EH (cell line): ENCODE measurements at places on chromosomes 2 and 18.

GRCh38 chr2:20282916-20283592 is 58.1 kb upstream of the SDC1 start:
- DNase-seq: no peak

DNA sequence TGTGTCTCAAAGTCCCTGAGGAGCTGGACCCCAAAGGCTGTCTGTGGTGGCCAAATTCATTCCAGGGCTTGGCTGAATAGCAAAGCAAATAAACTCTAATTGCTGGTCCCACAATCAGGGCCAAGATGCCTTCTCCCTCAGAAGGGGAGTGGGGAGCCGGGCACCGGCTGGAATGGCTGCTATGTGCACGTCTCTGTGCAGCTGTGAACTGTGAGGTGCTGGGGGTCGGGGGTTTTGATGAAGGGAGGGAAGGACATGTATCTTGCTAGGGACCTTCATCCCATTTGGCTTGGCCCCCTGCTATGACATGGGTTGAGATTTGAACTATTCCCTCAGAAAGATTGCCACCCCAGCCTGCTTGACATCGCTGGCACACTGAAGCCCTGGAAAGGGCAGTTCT is 60.4 kb downstream of the CIB4 start:
- no peak for DNase-seq

- DNase-seq: peak; percentile 31
These were observed 91.7 kb upstream of the RMDN2 start for GRCh38 chr2:37833423-37833822.

DNA sequence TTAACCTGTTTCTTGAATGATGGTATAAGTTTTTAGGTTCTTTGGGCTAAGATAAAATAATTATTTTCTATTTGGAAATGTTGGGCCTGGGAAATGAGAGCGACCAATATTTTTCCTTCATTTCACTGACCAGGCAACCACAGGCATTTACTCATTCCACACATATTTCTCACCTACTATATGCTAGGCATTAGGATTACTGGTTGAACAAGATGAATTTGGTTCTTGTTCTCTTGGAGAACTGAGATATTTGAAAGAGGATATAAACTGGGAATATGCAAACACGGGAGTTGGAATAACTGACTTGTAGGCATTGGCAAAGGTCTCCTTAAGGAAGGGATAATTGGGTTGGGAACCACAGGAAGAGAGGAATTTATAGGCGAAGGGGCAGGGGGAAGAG is 3.9 kb upstream of the MYL1 start:
- DNase-seq: peak; percentile 3

DNA sequence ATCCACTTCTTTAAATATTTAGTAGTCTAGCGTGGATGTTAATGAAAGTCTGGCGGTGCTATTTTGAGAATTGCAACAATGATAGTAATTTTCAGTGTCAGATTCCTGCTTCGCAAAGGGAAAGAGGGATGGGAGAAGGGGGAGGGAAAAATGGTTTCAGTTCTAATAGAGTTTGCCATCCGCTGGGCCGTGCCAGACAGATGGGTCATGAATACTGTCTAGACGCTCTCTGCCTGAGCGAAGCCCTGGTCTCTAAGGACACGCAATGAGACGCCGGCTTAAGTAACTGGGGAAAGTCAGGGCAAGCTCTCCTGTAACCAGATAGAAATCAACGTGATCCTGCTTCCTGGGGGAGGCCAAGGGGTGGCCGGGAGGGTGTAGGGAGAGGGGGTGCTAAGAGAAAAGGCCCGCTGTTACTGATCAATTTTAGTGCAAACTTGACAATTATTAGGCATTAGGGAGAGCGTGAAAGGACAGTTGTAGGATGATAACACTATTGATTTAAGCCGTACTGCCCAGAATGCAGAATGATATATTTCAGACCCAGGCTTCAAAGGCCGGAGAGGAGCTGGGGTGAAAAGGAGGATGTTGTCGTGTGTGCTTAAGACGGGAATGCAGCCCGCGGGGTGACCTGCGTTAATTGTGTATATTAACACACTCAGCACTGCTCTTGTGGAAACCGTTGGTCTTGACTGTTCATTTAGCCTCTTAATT is 229.2 kb downstream of the LDLRAD4 start:
- peak; percentile 89 for DNase-seq

- DNase-seq: no peak
These were observed 20.0 kb downstream of the ZNF521 start for GRCh38 chr18:25332002-25332401.

DNA sequence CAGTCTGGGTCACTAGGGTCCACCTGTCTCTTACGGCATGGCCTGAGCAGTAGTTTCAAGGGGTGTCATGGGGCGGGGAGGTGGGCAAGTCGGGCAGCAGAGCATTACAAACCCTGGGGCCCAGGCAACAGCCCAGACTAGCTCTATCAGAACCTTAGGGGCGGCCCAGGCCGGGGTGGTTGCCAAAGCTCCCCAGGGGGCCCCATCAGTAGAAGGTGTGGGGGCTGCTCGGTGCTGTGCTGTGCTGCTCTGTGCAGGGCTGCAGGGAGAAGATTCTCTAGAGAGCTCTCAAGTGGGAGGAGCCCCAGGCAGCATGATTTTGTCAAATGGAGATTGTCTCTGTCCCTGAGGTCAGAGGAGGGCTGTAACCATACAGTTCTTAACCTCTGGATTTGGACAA is 36.4 kb upstream of the SLC14A1 start:
- no peak for DNase-seq

DNA sequence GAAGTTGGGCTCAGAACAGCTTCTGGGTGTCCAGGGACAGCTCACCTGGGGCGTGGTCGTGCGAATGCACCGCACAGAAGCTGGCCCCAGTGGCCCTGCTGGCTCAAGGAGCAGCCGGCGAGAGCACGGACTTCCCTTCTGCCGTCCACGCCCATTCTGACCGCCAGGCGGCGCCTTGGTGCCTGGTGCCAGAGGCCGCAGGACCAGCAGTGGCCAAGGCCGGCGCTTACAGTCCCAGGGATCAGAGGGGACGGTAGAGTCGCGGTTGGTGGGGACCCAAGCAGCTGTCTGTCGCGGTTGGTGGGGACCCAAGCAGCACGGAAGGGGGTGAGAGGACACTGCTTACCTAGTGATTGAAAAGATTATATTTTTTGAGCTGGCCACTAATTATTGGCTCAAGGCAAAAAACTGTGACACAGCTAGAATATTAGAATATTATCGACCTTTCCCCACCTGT is 25.7 kb downstream of the NPPC start:
- DNase-seq: peak; percentile 64

DNA sequence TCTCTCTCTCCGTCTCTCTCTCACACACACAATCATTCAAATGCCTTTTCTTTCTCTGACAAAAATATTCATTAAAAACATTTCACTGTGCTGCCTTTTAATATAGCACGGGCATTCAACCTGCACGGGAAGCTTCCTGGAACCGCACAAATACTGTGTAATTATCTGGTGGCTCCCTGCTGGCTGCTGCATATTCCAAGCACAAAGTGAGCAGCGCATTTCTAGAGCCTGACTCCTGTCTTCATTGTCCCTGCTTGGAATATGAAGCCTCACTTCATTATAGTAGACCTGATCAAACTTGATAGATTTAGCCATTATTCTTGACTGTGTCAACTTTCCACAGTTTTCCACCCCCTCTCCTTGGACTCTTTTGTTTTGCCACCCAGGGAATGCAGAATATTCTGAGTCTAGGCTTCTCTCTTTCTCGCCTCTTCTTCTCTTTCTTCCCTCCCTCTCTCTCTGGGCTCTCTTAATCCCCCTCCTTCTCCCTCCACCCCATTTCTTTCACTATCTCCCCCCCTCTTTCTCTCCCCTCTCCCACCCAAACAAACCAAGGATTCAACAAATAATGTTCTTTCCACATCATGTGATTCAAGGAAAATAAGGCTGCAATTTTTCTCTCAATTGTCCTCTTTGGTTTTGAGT is 672.1 kb upstream of the FANCL start:
- DNase-seq: no peak

DNA sequence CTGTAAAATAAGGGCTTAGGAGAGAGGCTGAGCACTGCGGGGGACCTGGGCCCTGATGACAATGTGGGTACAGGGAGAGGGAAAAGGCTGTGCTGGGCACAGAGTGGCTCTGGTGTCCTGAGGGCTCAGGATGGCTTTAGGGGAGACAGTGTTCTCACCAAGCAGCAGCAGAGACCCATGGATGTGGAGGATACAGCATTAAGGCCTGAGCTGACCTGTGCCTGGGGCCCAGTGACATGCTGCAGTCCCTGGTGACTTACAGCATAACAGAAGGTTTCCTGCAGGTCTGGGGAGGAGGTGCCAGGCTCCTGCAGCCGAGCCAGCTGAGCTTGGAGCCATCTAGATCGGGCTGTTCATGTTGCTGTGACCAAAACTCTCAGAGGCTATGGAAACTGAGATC is 191.3 kb upstream of the SMAD2 start:
- no peak for DNase-seq

- no peak for DNase-seq
These were observed 67.5 kb downstream of the COPS8 start for GRCh38 chr2:237153181-237153580.

DNA sequence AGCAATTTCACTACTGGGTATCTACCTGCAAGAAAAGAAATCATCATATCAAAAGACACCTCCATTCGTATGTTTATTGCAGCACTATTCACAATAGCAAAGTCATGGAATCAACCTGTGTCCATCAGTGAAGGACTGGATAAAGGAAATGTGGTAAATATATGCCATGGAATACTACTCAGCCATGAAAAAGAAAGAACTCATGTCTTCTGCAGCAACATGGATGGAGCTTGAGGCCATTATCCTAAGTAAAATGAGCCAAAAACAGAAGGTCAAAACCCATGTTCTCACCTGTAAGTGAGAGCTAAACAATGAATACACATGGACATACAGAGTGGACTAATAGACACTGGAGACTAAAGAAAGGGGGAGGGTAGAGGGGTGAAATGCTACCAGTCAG is 322.2 kb downstream of the ZNF521 start:
- DNase-seq: no peak

- peak; percentile 42 for DNase-seq
These were observed 1.6 kb downstream of the SMAD7 start for GRCh38 chr18:48949050-48949605.

- no peak for DNase-seq
These were observed 217.6 kb downstream of the RDH14 start for GRCh38 chr2:18342901-18343300.

GRCh38 chr2:198359308-198359707 is 554.9 kb downstream of the PLCL1 start:
- DNase-seq: no peak

DNA sequence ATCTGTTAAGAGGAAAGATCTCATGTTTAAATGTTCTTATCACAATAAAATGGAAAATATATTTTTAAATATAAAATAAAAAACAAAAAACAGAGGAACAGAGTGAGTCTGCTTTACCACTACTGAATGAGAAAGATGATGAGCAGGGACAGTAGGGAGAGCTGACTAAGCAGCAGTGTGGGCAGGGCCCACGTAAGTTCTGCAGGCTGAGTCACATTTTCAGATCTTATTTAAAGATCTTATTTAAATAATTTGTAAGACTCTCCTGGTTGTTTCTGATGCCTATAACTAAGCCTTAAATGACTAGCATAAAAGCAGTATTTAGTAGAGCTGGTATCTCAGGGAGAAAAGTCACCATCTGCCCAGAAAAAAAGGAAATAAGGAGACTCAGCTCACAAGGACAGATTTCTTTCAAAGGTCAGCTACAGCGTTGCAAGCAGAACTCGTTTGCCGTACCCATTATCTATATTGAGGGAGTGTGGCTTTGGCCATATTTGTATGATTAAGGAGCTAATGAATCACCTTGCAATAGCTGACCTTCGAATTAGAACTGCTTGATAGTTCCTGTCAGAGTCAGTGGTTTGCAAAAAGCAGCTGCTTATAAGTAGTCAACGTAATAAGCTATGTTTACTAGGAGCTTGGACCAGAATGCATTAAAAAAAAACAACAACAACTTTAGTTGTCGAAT is 322.1 kb upstream of the CHAC2 start:
- peak; percentile 39 for DNase-seq

- DNase-seq: peak; percentile 59
These were observed 100.7 kb upstream of the FOSL2 start for GRCh38 chr2:28291811-28292440.

GRCh38 chr2:196592331-196592910 is 47.1 kb upstream of the CCDC150 start:
- peak; percentile 73 for DNase-seq

DNA sequence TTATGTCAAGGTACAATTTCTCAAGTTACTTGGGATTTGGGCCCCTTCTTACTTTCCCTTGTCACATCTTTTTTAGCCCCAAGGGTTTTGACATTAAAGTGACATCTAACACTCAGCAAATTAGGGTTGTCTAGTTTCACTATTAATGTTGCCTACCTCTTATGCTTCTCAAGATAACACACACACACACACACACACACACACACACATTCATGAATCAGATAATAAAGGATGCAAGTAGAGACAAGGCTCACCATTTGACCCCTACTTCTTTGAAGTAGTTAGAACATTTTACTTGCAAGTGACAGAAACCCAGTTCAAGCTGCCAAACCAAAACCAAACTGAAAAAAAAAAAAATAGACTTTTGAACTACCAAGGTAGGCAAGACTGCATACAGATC is 138.8 kb downstream of the TRIB2 start:
- peak; percentile 7 for DNase-seq

DNA sequence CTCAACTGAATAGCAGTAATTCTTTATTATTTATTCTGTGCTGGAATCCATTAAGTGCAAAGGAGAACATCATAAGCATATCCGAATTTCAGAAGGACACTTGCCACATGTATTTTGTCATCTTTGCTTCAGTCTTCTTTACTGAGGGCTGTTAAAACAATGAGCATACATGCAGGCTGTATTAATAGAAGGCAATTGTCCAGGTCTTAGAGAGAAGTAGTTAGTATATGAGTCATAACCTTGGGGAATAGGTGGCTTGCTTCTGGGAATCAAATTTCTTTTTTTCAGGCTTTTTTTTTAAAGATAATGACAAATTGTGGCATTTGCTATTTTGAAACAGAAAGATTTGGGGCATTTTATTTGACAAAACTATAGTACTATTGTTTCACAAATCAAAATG is 773.5 kb downstream of the CNTNAP5 start:
- DNase-seq: peak; percentile 16

DNA sequence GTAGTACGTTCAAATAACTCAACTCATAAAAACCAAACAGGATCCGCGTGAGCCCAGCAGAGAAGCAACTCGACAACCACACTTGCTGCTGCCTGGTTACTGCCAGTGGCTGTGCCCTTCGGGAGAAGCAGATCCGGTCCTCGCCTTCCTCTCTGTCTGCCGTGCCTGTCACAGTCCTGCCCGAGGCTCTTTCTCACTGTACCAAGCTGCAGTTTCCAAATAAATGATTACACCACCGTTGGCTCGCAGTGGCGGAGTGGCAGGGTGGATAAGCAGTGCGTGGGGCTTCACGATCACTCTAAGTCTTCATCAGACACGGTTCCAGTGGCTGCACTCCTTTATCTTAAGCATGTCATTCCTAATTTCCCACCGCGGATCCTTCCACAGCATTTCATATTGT is 26.1 kb upstream of the SALL3 start:
- no peak for DNase-seq

DNA sequence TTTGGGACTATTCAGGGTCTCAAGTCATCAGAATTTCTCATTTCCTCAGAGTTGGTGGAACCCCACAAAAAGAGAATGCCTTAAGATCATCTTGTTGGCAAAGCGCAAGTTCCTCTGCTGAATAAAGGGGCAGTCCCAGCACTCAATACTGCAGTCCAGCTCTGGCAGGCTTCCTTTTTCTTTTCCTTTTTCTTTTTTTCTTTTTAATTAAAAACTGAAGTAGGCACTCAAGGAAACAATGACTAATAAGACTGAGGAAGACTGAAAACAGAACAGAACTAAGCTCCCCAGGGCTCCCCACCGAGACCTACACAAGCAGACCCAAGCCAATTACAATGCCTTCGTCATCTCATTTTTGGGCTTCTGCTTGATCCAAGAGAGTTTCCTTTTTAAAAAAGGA is 82.0 kb downstream of the STK39 start:
- peak; percentile 68 for DNase-seq
